ENCODE measurements at places on chromosomes 16 and 17.

GRCh38 chr17:59093702-59094231 is 12.9 kb downstream of the TRIM37 start:
- no peak for DNase-seq

GRCh38 chr17:1909985-1910384 is 80.2 kb downstream of the RPA1 start:
- DNase-seq, result no peak

DNA sequence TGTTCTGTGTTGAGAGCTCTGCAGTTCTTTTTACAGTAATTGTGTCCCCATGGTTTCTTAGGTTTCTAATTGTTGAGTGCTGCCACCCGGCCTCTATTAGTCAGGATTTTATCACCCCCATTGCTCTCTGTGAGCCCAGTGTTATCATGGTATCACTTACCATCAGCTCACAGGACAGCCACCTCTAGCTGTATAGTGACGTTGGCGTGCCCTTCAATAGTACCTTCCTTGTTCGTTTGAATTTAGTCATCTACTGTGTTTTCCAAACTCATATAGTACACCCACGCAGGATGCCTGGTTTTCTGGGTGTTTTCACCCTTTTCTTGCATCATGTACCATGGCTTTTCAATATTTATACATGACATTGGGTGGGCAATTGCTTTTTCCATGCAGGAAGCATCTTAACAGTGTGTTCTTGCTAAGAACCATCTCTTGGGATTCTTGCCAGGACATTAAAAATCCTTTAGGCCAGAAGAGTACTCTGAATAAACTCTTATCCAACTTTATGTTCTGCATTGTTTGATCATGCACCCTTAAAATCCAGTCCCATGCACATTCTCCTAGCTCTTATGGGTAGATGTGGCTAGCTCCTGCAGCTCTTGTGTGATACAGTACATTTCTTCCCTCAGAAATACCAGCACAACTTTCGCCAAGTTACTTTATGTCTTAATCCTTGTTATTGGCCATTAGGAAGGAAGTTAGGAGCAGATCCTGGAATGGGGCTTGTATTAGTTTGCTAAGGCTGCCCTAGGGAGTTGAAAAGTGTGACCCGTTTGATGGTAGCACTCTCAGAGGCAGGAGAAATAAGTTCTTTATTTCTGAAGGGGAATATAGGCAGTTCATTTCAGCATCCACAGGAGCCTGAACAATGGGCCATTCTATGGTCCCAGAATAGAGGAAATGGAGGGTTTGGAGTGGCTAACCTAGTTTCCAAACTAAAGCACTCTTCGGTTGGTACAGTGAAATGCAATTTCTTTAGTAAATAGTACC is 11.3 kb upstream of the ABCA10 start:
- no peak for DNase-seq

- DNase-seq, result no peak
These were observed 8.0 kb downstream of the HS3ST3A1 start for GRCh38 chr17:13593757-13594156.

DNA sequence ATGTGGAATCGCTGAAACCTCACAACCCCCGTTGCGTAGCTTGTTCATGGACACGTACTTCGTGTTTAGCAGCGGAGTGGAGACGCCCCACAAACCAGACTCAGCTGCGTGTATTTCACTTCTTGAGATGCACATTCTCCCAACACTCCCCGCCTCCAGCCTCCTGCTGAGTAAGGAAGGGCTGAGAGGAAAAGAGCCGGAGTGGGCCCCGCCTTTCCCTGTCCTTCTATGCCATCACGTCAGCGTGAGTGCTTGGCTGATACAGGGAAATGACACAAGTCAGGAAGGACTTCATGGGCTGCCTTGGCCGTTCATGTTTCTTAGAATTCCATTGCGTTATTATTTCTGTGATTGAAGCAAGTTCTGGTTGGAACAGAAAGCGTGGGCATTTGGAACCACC is 68.6 kb upstream of the CBX4 start:
- DNase-seq, result no peak

DNA sequence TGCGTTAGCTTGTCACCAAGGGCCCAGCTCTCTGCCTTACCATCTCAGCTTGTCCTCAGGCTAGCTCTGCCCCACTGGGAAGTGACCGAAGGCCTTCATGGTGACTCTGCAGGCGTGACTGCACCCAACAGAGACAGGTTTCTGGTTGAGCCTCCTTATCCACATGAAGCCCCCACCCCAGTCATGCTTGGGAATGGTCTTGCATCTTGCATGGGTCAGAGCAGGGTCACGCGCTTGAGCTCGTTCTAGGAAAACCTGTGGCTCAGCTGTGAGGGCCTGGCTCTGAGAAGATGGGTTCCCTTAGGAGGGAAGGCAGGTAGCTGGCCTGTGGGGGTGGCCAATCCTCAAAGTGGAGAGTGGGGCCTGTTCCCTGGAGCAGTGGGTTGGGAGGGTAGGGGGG is 122.8 kb downstream of the BANP start:
- no peak for DNase-seq

DNA sequence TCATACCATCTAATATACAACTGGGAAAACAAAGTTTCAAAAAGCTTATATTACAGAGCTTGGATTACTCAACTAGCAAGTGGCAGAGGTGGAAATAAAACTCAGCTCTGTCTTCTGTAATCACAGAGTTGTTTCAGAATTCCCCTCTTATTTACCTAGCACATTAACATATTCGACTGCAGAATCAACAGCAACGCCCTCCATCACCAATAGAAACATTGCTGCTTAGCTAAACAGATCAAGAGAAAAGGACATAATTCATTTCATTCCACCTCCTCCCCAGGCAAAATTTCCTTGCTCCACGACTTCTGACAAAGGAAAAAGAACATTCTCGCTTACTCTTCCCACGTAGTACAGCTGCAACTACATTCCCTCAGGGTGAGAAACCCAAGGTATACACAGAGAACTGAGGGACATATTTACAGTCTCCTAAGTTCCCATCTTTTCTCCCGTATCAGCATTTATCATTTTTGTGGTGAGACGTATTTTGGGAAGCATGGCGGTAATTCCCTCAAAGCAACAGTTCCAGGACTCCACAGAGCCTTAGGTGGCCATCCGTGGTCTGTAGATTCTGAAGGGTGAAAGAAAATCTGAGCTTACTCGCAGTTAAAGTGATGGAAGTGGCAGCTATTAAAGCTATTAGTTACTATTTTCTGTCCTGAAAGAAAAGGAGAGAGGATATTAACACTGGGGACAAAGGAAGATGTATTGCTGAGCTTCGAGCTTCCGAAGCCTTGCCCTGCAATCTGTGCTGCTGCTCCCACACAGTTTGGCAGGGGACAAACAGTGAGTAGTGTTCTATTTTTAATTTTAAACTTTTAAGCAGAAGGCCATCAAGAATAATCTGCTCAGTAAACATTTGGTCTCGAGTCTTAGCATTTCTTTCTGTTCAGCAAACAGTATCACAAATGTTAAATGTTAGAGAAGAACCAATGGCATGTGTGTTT is 1296.2 kb downstream of the CDH8 start:
- no peak for DNase-seq

DNA sequence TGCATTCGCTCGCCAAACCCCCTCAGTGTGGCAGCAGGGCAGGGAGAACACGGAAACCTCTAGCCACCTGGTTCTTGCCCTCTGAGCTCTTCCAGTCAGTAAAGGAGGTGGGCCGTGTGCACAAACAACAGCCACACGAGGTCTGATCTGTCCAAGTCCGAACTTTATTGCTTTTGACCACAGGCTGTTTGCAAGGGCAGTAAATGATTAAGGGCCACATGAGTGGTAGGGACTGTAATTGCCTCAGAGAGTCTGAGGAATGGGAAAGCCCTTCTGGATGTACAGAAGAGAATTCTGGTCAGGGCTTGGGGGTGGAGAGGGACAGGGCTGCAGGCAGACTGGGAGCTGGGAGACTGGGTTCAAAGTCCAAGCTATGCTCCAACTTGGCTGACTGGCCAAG is 75.7 kb upstream of the LHX1 start:
- no peak for DNase-seq

GRCh38 chr17:33944412-33944811 is 310.7 kb upstream of the CCL2 start:
- DNase-seq, result no peak

- DNase-seq, result no peak
These were observed 530.4 kb downstream of the XYLT1 start for GRCh38 chr16:16940351-16940750.

DNA sequence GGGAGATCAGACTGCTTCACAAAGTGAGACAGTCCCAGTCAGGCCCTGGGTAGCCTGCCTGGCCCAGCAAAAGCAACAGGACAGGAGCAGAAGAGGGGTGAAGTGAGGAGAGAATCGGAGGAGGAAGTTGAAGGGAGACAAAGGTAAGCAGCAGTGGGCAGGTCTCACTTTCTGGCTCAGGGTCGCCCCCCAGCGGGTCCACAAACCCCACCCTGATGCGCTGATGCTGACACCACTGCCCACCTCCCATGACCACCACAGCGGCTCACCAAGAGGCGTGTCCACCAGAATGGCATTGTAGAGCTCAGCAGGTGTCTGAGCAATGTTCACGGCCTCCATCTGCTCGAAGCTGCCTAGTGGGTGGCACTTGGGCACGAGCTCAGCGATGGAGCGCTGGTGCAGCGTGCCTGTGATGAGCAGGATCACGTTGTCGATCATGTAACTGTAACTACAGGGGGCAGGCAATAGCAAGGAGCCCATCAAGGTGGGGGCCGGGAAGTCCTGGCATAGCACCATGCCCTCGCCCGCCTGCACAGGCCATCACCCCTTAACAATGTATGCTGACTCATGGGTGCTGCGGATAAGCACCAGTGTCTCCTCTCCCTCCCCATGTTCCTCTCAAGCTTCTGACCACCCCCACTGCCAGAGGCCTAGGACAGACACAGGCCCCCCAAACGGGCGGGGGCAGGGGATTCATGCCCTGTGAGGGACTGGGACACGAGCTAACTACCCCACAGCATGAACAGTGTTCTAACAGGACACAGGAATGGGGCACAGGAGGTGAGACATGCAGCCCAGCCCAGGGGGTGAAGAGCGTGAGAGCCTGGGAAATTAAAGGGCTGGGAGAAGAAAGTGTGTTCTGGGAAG is 13.6 kb downstream of the HSD11B2 start:
- no peak for DNase-seq

- no peak for DNase-seq
These were observed 397 bp downstream of the CDC42EP4 start for GRCh38 chr17:73311428-73311780.

DNA sequence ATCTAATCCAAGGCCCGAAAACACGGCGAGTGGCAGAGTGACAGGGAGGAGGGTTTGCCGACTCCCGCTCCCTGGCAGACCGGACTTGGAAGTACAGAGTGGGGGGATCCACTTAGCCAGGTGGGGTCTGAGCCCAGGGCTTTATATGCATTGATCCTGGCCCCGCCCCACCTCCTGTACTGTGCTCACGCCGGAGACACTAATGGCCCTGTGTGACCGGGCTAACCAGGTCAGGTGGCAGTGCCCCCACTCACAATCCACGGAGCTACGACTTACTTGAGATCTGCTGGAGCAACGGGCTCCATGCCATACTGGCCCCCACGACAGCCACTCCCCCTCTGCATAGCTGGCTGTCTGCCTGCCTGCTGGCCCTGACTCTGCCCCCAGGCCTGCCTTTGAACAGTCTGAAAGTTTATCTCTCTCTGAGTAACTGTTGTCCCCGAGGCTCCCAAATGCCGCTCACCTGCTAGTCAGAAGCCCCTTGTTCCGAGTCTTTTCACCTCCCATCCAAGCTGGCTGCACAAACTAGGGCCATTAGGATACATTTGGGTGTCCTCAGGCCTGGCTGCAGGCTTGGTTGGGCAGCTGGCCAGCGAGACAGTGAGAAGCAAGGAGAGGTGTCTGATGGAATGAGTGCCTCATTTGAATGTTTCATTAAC is 28.0 kb downstream of the CACNA1G start:
- DNase-seq, result no peak

DNA sequence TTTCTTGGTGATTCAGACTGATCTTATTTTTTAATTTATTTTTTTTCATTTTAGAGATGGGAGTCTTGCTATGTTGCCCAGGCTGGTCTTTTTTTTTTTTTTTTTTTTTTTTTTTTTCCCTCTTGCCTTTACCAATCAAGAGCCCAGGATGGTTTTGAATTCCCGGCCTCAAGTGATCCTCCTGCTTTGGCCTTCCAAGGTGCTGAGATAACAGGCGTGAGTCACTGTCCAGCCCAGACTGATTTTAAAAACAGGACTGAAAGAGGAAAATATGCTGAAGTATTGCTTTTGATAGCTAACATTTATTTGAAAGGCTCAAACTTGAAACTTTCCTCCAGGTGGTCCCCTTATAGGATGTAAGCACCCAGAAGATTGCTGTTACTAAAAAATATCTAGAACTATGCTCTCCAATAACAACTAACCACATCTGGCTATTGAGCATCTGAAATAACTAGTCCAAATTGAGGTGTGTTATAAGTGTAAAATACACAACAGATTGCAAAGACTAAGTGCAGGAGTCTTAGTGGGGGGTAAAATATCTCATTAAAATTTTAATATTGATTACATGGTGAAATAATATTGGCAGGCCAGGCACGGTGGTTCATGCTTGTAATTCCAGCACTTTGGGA is 15.8 kb upstream of the BRIP1 start:
- DNase-seq, result no peak

GRCh38 chr17:9044772-9045463 is 23.6 kb downstream of the NTN1 start:
- no peak for DNase-seq

DNA sequence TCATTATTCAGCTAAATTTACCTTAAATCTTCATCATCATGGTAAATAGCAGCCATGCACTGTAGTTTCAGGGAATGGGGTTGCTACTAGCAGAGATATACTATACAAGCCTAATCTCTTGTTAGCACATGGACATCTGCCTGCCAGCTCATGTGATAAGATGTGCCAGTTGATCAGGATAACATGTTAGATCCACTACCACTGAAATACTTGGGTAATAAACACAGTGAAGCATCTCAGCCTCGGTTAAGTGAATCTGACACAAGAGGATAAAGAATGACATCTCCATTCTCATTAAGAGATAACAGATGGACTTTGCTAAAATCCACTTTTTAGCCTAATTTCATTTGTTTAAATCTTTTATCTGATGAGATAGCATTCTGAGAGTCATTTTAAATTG is 256.1 kb downstream of the CDH8 start:
- DNase-seq, result no peak

DNA sequence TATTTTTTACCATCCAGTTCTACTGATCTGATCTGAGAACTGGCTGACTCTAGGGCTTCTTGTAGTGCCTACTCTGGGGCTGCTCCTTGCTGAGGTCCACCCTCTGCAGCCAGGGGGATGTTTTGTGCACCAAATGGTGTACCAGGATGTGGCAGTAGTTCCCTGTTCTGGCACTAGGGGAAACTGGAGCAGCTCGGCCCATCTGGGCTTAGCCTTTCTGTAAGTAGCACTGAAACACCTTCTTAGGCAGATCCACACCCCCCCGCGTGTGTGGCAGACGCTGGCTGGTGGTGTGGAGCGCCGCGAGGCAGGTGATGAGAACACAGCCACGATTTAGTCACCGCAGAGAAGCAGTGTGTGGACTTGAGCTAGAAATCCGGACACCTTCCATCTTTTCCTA is 17.0 kb downstream of the DUSP14 start:
- DNase-seq, result no peak

- peak; percentile 49 for DNase-seq
These were observed 16.5 kb upstream of the ZFHX3 start for GRCh38 chr16:73064212-73064993.

GRCh38 chr16:4830408-4830807 is 16.7 kb downstream of the GLYR1 start:
- DNase-seq, result no peak

GRCh38 chr16:69276148-69277115 is 34.7 kb upstream of the VPS4A start:
- no peak for DNase-seq

Data from spinal cord (tissue), 10 donors.